ENCODE measurements at places on chromosomes 2 and 18.
A peak's percentile ranks its signal among the peaks of the same experiment; 100 is the strongest.

GRCh38 chr2:32356681-32357317 lies at the start of gene BIRC6:
Gene BIRC6 (plus strand): TSS chr2:32357023. CDS start chr2:32357162, 139 bp downstream.
- peak; percentile 99 for DNase-seq

GRCh38 chr2:46339676-46340459 lies 42.7 kb downstream of the EPAS1 start:
- DNase-seq, result peak; percentile 62

DNA sequence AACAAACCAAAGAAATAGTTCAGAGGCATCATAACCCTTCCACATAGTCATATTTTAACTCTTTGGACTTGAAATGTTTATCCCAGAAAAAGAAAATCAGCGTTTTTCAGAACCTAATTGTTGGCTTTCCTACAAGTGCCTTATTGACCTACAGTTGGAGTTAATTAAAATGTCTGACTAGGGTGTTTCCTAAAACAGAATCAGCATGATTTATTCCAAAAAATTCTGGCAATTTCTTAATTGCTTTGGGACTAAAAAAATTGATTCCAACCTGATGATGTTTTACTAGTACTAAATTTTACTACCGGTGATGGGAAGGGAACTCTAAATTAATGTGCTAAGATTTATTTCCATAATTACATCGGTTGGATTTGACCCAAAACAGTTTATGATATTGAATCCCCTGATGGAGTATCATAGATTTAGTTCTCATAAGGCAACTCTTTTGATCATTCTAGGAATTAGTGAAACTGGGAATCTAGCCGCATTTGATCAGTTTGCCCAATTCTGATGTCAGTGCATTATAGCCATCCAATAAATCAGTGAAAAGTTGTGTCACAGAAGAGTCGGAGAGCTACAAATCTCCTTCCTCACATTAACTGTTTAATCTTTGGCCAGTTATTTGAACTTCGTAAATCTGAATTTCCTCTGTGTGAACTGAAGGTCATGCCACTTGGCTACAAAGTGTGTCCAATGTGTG lies 134.3 kb upstream of the DSEL start:
- no peak for DNase-seq

DNA sequence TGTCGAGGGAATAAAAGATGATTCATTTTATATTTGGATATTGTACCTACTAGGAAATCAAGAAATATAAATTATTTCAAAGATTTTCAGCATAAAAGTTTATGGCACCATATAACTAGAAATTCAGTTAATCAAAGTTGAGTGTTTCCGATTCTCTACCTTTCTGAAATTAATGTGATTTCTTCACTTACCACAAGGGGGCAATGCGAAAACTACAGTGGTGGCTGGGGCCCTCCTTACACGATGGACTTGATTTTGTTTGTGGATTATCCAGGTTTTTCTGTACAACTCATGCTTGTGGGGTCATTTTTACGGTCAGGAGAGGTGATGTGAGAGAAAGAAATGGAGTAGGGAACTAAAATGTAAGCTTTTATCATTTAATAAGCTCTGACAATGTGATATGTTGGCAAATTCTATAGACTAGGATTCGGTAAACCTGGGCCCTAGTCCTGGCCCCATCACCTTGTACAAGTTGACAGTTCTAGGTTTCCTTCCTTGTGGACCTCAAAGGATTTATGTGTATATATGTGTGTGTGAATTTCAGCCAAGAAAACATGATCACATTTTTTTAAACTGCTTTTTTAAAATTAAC lies 47.6 kb downstream of the G6PC2 start:
- peak; percentile 24 for DNase-seq

DNA sequence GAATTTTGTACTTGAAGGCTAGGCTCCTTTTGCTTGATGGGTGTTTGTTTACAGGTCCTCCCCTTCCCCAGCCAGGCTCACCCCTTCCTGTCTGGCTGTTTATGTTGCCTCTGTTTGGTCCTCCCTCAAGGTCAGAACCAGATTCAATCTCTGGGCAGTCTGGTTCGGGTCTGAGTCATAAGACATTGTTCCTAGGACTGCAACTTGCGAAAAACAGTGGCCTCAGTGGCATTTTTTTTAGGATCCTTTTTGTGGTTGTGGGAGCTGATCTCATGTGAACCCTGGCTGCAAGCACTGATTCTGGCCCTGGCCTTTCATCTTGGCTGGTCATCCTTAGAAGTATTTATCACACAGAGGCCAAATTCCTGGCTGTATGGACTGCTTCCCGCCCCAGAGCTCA lies 370.4 kb downstream of the CLIP4 start:
- DNase-seq, result no peak

DNA sequence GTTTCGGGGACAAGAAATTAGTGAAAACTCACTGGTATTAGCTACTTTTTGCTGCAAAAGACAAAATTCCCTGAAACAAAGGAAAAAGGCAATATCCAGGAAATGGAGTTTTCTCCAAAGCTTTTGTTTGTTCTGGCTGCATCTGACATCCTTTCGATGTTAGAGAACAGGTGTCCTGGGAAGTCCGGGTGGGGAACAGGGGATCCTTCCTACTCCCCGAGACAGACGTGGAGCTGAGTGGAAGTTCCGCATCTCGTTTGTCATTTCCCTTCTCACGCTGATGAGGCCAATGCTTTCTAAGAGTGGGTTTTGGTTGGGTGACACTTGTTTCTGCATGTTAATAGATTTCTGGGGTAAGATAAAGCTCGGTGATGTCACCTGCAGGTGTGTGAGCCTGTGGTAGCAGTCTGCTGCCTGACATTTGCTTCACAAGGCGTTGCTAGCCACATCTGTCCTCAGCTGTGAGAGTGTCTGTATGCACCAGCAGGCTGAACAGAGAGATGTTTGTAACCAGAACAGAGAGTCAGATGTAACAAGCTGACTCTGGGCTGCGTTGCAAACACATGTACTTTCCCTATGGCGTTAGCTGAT lies 125.9 kb downstream of the ACOXL start:
- DNase-seq, result no peak

GRCh38 chr18:22204214-22204536 lies 34.8 kb downstream of the GATA6 start:
- DNase-seq, result no peak

DNA sequence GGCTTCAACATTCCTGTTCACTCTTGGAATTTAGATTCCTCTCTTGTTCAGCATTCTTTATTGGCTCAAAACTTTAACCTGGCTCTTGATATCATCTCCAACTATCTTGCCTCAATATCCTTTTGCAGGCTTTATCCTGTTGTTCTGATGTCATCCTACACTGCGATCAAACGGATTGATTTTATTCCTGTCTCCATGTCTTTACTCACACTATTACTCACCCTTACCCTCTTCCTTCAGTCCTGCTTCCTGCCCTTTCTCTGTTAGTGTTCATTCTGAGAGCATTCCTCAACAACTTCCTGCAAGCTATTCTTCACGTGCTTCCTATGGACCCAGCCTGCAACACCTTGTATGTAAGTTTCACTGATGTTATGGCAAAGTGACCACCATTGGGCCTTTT lies 264.7 kb downstream of the RNF152 start:
- no peak for DNase-seq

DNA sequence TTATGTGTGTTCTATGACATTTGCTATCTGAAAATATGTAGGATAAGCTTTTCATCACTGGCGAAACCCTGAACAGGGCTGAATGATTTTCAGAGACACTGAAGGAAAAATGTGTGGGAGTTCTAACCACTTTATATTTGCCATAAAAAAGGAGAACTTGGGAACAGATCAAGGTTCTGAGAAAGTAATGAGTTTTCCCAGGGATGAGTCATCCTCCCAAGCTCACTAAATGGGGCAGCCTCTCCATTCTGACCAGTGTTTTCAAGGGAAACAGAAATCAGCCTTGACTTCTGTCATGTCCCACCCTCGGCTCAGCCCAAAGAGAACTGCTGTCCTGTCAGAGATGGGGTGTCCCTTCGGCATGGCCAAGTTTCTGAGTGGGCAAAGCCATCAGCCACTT lies 2109.8 kb upstream of the CELF4 start:
- DNase-seq, result peak; percentile 56

- DNase-seq, result no peak
Measured at GRCh38 chr2:200296118-200296517, 10.4 kb upstream of the SPATS2L start.

DNA sequence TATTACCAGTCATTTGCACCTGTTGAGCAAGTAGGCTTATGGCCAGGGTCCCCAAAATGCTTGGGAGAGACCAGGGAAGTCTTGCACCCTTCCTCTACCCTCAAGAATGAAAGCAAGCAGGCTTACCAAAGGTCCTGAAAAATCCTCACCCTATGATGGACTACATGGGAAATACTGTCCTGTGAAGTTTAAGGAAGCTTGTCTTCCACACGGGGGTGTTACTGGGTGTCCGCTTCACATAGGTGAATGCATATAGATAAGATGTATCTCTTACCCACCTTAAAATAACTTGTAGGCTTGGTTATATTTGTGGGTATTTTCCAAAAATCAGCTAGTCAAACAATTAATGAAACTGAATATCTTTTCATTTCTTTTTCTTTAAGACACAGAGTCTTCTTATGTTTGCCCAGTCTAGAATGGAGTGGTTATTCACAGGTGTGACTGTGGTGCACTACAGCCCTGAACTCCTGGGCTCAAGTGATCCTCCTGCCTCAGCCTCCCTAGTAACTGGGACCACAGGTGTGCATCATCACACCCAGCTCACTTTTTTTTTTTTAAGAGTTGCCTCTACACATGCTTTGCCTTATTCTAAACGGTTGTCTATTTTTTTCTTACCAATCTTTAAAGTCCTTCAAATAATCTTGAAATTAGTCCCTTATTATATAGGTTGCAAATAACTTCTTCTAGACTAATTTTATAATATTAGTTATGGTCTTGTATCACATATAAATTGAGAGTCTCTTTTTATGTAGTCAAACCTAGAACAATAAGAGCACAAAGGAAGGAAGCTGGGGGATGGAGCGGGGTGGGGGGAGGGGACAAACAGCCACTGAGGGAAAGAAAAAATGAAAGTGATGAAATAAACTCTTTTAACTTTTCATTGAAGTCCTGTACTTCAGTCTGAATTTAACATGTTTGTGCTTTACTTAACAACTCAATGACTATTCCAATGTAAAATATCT lies 49.0 kb downstream of the CERKL start:
- no peak for DNase-seq

- DNase-seq, result no peak
Measured at GRCh38 chr18:10971717-10972116, 177.7 kb downstream of the PIEZO2 start.

DNA sequence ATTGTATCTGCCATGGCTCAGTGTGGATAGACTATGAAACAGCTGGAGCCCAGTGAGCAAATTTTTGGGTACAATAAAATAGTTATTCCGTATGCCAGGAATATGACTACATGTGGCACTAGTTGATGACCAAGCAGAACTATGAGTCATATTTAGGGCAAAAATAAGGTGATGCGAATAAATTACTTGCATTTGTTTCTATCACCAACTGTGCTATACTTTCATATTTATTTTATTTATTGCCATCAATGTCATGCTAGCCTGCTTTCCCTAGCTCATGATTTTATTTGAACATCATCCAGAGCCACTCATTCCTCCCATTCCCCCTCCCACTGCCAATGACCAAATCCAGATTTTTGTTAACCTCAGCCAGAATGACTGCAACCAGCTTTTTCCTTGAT lies 13.3 kb upstream of the FAP start:
- DNase-seq, result peak; percentile 61

DNA sequence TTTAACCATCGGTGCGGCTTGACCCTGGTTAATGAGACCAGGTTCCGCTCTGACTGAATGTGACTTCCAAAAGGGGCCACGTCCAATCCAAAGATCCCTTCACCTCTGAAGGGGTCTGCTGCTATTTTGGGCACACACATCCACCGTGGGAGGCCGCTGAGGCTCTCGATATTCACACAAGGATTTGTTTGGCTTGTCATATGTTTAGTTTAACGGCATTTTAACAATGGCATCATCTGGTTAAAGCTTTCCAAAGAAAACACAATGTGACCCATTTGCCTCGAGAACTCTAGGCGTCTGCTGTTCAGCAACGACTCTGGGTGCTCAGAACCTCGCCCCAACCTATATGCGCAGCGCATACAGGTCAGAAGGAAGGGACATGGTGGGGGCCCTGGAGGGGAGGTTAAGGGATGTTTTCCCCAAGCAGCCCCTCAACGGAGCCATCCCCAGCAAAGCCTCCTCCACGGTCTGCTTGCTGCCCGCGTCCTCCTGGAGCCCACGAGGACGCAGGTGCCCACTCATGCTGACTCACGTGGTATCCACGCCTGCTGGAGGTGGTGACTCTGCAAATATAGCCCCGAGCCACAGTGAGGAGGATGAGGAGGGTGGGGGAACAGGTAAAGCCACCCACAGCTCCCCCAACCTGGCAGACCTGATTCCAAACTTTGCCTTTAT lies 260.3 kb downstream of the HDAC4 start:
- no peak for DNase-seq

DNA sequence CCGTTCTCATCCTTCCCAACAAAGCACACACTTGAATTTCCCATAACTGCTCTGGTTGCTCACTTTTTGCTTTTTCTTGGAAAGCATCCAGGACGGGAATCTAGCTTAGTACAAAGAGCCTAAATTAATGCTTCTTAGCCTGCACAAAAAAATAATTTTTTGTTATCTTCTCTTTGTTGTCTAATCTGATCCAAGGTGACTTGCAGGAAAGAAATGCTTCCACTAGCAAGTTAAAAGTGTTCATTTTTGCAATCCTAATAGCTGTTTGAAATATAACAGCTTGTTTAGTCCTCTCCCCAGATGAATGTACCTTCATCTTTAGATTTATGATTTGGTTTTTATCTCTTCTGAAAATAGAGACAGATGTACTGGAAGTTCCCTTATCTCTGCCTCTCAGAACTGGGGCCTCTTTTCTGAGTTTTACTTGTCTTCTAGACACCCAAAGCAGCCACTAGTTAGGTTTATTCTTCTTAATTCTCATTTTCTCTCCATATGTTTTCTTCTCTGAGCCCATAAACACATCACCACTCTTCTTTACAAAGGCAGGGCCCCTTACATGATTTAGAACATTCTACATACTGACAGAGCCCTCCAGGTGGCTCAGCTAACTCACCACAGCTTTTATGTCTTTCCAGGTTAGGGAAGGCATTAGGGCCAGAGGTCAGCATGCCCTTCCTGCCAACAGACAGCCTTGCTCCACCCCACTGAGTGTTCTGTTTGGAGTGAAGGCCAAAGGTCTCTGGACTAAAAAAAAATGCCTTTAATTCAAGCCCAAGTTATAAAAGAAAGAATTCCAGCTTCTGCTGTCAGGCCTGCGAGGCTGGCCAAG lies 74.7 kb upstream of the MAP4K3 start:
- DNase-seq, result no peak

DNA sequence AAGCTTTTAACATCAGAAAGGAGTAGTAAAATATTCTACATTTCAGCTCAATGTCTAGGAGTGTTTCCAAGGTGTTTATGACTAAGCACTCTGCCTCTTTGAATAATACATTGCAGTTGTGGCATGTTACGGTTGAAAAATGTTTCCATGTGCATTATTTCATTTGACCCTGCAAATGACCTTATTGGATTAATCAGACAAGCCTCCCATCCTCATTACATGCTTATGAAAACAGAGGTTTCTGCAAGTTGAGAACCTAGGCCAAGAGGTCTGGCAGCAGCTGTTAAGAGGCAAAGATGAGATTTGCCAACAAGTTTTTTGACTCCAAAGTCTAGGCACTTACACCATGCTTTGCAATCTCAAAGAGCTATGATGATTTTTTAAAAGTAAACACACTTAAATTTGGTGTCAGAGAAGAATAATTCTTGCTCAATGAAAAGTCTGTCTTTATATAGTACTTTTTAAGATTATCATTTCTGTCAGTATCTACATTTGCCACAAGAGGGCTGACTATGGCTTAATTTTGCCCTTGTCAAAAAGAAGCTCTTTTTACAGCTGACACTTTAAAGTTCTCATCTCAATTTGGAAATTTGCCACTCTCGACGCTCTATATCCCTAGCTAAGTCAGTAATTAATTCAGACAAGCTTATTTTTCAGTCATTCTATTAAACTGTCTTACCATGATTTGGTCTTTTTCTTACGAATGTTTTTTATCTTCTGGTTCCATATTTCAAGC lies 260.6 kb downstream of the PAX3 start:
- DNase-seq, result peak; percentile 26
